ENCODE measurements at places on chromosomes 6 and 20.

GRCh38 chr20:48684501-48685041, 143.2 kb downstream of the PREX1 start:
- peak; percentile 44 for DNase-seq

- no peak for DNase-seq
Observed at GRCh38 chr6:67345946-67346345, 1289.1 kb upstream of the ADGRB3 start.

- DNase-seq = no peak
Observed at GRCh38 chr6:138785980-138786379, 9.9 kb upstream of the ECT2L start.

DNA sequence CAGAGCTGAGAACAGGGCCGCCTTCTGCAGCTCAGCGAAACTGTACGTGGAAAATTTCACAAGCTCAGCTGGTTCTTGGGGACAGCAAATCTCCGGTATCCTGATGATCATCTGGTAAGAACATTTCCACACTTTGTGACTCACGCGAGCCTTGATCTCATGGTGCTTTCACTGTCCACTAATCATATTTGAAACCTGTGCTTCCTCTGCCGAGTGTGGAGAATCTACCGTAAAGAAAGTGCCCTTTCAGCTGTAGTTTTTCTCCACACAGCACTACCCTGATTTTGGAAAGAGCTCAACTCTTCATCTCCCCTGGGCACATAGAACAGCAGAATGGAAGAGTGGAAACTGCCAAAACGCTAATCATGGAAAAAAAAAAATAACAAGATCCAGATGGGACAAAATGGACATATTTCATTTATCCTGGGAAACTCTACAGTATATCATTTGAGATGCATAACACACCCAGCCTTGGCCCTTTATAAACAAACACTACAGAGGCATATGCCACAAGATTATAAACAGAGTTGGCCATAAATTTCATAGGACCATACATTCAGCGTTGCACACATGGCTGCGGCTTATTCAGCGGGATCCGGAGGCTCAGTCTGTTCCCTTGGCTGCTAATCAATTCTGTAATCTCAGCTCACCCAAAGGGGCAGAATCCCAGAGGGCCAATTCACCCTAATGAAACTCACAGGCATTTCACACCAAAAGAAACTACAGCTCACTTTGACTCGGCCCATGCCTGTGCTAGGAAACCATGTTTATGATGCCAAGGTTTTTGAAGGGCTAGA, 434.5 kb downstream of the HDGFL1 start:
- no peak for DNase-seq

- DNase-seq = no peak
Observed at GRCh38 chr6:138467901-138468300, 31.4 kb downstream of the NHSL1 start.

DNA sequence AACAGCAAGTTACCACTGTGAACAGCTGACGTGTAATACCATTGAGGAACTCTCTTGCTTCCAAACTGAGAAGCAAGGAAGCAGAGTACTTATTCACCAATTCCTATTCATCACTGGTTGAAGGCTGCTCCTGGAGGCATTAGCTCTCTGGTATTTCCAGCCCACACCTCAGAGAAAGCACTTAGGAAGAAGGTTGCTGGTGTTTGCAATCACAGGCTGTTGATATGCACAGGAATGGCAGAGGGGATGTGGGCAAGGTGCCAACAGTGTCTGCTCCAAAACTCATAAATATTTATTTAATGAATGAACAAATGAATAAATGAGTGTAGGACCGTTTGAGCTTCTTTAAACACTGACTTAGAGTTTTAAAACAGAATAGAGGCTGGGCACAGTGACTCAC, 6.9 kb upstream of the RRBP1 start:
- no peak for DNase-seq

DNA sequence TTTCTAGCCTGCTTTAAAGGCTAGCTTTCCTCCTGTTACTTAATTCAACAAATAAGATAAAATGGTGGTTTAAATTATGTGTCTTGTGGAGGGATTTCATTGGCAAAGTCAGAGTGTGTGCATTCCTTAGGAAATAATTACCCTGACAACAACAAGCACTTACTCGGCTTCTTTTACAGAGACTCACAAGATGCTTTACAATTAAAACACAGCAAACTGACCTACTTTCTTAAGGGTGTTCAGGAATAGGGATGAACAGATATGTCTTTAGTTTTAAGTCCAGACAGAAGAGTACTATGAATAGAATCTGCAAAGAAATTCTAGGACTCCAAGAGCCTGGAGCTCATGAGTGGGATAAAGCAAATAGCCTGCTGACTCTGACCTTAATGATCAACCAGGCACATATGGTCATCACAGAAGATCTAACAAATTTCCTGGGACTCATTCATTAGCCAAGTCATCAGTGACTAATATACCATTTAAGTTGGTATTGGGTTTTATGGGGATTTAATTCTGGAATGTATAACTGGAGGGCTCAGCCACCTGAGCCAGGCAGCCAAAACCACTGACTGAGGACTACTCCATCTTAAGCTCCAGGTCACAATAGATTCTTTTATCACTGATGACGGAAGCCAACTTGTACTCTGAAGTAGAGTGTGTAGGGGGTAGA, 161.8 kb upstream of the RIMS1 start:
- DNase-seq = no peak
